Stimulated activated CD8-positive, alpha-beta memory T cell treated with anti-CD3 and anti-CD28 coated beads, Interleukin-4, amount 100 ng/mL, for 24 hours (primary cell): ENCODE measurements at places on chromosomes 4 and X.

- DNase-seq, result no peak
Observed at GRCh38 chrX:25067271-25068172, 51.8 kb upstream of the ARX start.

- DNase-seq, result no peak
Observed at GRCh38 chrX:19630228-19630627, 114.9 kb upstream of the MAP3K15 start.

- DNase-seq, result no peak
Observed at GRCh38 chrX:13364230-13364857, 44.5 kb upstream of the ATXN3L start.

DNA sequence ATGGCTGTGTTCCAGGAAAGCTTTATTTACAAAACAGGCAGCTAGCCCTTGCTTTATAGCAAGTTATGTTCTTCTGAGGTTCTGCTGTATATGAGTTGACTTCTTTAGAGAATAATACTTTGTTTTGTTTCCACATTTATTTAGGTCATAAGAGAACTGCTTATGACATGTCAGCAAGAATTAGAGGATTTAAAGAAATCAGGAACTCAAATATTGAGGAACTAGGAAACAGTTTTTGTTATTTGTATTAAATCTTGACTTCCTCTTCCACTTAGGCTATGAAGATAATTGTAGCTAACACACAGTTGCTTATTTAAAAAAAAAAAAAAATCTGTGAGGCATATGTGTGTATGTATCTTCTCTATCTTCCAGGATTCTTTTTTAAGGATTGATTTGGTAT lies 14.3 kb downstream of the ZRSR2 start:
- no peak for DNase-seq

DNA sequence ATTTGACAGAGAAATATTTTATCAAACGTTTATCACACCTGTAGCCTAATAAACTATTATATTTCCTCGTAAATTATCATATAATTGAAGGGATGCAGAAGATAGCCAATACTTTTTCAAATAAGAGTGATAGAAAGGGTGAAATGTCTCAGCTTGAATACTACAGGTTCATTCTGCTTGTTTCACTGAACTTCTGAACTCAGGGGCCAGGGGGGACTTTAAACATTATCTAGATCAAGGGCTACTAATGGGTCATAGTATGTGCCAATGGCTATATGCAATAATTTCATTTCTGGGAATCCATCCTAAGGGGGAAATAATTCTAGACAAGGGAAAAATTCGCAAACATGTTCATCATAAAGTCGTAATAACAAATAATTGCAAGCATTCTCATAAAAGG lies 2.6 kb downstream of the ALPK1 start:
- DNase-seq, result no peak

GRCh38 chr4:52979821-52980590 lies 117.9 kb downstream of the RASL11B start:
- DNase-seq, result no peak

DNA sequence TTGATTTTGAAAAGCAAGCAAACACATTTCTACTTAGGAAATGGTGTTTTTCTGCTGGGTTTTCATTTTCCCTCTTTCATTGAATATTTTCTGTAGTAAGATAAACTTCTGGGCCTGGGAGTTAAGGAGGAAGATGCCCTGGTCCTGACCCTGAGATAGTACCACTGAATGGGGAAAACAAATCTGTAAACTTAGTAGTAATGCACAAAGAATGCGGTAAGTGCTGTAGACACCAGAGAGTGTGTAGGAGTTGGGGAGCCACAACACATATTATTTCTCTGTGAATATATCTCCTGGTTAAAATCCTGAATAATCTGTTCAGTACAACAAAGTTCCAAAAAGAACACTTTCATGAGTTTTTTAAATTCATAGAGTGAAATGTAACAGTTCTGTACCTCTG lies 178.3 kb downstream of the MAPK10 start:
- DNase-seq, result no peak

DNA sequence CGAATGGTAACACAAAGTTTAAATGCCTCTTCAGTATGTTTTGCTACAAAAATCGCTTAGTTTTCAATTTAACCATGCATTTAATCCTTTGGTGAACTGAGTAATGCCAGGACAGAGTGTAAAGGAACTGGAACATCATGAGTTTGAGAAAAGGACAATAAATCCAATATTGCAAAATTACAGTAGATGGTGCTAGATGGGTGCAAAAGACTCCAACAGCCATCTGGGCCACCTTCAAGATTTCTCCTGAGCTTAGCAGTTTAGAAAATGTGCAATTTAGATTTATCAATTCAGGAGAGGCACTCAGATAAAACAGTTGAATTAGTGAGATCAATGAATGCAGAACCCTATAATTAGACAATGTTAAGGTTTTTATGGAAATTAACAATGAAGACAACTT lies 33.2 kb upstream of the MID1IP1 start:
- no peak for DNase-seq

DNA sequence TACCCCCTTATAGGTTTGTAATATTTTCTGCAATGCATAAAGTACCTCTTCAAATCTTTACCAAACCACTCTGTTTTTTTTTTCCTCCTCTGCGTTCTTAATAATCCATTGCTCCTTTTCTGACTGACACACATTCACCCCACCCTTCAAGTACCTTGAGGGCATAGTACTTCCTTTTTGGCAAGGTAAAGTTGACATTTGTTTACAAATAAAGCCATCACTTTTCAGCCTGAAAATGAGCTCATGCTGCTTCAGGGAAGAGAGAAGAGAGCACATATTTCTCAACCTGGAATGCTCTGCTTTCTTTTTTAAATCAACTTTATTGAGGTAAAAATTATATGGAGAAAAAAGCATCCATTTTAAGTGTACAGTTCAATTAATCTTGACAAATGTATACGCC lies 113.9 kb downstream of the AGTR2 start:
- no peak for DNase-seq

DNA sequence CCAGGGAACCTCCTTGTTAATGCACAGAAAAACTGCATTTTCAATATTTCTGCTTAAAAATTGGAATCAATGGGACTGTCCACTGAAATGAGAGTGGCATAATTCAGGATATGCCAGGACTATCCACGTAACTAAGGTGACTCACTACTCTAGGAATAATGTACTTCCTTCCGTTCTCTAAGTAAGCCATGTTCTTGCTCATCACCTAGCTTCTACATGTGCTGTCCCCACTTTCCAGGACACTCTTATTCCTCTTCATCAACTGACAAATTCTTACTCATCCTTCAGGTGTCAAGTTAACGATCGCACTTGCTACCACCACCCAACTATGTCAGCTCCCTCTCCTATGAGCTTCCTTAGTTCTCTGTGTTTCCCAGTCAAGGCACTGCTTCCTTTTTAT lies 342.8 kb upstream of the F9 start:
- no peak for DNase-seq

DNA sequence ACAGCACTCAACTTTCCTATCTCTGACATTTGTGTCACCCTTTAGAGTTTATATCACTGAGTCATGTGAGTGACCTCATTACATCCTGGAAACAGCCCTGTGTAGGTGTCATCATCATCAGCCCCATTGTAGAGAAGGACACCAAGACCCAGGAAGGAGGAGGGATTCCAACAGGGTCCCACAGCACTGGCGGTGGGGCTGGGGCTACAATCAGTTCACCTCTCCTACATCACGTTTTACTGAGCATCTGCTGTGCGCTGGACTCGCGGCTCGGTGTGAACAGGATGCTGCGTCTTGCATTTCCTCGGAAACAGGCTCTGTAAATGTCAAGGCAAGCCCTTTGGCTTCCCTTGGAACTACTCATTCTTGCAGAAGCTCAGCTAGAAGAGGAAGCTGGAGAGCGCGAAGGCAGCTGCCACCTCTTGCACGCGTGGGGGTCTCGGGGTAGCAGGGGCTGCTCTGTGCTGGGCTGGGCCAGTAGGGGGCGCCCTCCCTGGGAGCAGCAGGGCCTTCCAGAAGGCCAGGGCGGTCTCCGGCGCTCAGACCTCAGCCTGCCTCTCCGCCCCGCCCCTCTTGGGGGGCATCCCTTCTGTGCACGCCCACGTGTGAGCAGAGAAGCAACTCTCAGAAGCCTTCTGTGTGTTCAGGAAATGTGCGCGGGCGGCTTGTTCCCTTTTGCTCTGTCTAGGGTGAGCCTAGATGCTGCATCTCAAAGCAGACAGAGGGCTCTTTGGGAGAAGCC lies 29.0 kb downstream of the REELD1 start:
- peak; percentile 58 for DNase-seq

- DNase-seq, result no peak
Observed at GRCh38 chr4:87937523-87937922, 38.0 kb upstream of the SPP1 start.

DNA sequence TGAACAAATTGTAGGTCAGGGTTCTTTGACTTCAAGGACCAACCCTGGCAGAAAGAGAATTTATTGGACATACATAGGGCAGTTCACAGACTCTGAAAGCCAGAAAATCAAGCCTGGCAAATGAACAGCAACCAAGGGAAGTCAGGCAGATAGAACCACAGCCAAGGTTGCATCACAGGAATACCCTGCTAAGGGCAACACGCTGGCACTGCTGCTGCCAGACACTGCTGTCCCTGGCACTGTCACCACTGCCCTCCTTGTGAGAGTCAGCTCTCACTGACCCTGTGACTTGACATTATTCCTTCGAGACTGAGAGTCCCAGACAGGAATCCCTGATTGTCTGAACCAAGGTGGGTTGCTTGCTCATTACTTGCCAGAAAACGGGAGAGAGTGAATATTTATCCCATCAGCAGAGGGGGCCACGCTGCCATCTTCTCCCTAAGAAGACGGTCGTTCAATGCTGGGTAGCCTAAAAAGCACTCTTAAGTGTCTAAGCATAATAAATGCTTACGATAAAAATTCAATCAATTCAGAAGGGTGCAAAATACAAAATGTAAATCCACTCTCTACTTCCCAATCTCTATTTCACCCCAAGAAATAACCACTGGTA lies 23.2 kb upstream of the PTTG2 start:
- no peak for DNase-seq

DNA sequence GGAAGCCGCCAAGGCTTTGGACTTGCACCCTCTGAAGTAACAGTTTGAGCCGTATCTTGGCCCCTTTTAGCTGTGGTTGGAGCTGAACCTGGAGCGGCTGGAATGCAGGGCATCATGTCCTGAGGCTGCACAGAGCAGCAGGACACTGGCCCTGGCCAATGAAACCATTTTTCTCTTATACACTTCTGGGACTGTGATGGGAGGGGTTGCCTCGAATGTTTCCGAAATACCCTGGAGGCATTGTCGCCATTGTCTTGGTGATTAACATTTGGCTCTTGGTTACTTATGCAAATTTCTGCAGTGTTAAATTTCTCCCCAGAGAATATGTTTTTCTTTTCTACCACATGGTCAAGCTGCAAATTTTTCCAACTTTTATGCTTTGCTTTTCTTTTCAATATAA lies 137.2 kb downstream of the MAGEC1 start:
- DNase-seq, result no peak

- DNase-seq, result peak; percentile 66
Observed at GRCh38 chr4:6198278-6198677, 2.1 kb downstream of the JAKMIP1 start.

- no peak for DNase-seq
Observed at GRCh38 chr4:22672944-22673343, 19.8 kb upstream of the GBA3 start.

- no peak for DNase-seq
Observed at GRCh38 chr4:101299899-101300540, 47.3 kb downstream of the PPP3CA start.

GRCh38 chrX:96924581-96924980 lies 40.9 kb downstream of the RPA4 start:
- DNase-seq, result no peak

- DNase-seq, result no peak
Observed at GRCh38 chrX:45972636-45973035, 572.6 kb downstream of the ZNF674 start.

DNA sequence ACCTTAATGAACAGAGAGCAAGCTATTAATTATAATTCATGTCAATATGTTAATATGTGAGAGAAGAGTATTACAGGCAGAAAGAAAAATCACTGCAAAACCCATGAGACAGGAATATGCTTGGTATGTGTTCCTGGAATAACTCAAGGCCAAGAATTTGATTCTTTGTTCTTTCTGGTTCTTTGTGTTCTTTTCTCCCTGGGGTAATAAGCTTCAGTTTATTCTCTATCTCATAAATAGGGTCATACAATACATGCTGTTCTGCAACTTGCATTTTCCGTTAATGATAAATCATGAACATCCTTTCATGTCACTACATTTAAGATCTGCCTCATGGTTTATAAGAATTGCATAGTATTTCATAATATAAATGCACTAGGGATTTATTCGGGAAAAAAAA lies 16.8 kb upstream of the THOC2 start:
- no peak for DNase-seq

GRCh38 chrX:100512471-100512870 lies 72.3 kb upstream of the TNMD start:
- no peak for DNase-seq

- DNase-seq, result no peak
Observed at GRCh38 chr4:152221816-152222516, 313.9 kb downstream of the FBXW7 start.

- DNase-seq, result no peak
Observed at GRCh38 chr4:30789219-30789671, 69.1 kb downstream of the PCDH7 start.

GRCh38 chrX:155216940-155217440 lies 730 bp downstream of the VBP1 start:
- DNase-seq, result no peak

- DNase-seq, result no peak
Observed at GRCh38 chr4:17251101-17251500, 260.8 kb downstream of the QDPR start.

DNA sequence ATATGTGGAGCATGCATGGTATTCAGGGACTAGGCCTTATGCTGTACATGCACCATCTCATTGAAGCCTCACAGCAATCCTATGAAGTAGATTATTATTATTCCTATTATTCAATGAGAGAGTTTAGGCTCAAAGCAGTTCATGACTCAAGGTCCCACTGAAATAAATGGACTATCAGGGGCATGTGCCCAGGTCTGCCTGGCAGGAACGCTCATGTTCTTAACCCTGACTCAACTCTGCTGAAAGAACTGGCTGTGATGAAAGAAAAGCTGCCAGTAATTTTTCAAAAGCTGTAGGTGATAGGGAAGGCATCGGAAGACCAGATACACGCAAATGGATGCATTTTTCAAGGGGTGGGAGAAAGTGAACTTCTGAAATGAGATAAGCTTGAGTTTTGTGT lies 243.4 kb downstream of the PTTG2 start:
- no peak for DNase-seq

- DNase-seq, result no peak
Observed at GRCh38 chrX:63686878-63687714, 97.9 kb downstream of the ARHGEF9 start.

GRCh38 chr4:18042754-18043153 lies 21.2 kb upstream of the LCORL start:
- DNase-seq, result no peak

- no peak for DNase-seq
Observed at GRCh38 chr4:81031796-81032551, 1.5 kb downstream of the BMP3 start.

- no peak for DNase-seq
Observed at GRCh38 chr4:70895811-70896491, 6.2 kb upstream of the MOB1B start.

GRCh38 chr4:84578540-84579402 lies 4.2 kb upstream of the CDS1 start:
- DNase-seq, result no peak

GRCh38 chr4:95293014-95293413 lies 255.8 kb downstream of the UNC5C start:
- DNase-seq, result no peak
